Endodermal cell (in vitro differentiated cells): ENCODE measurements at places on chromosomes 12 and 14. TPM values are rescaled to one million over a fixed set of nuclear protein-coding genes. Genes with fewer than 3 reads are reported as not detected.
A peak's percentile ranks its signal among the peaks of the same experiment; 100 is the strongest.

DNA sequence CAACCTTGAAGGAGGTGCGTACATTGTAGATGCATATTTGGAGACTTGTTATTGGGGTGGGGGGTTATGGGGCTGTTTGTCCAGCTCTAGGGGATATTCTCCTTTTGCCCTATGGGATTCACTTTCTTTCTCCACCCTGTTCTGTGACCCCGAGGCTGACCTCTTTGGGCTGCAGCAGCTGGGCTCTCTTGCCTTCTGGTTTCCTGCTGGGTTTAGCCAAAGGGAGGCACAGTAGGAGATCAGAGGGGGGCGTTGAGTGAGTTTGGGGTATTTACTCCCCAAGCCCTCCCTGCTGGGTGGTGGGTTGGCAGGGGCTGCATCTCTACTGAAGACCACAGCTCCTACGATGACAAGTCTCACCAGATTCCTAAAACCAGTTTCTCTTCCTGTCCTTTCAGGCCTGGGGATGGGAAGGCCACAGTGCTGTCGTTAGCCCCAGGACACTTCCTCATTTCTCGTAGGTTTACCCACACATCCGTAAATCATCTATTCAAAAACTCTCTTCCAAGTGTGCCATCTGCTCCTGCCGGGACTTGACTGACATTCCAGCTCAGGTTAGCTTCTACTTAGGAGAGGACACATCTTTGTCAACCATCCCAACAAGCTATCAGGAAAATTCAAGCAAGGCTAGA is 127.1 kb downstream of the TMEM30B start:
- peak overlapping the region; percentile 87 for H3K27ac ChIP-seq
- DNase-seq, result peak; percentile 44
- no peaks in the 10 kb centered on the region for H3K36me3 ChIP-seq
- no peaks in the 10 kb centered on the region for H3K27me3 ChIP-seq
- H3K4me1 ChIP-seq, result peaks cover 5% of the 10 kb centered on the region

Gene MSI1
- total RNA-seq, result 92.8 to 104 TPM (median 104 TPM) in 3 replicates

- no peaks in the 10 kb centered on the region for H3K36me3 ChIP-seq
- no peak overlapping the region for H3K27ac ChIP-seq
- H3K4me1 ChIP-seq, result no peaks in the 10 kb centered on the region
Observed at GRCh38 chr12:40614923-40615322, 77.3 kb upstream of the CNTN1 start.

Gene PRIMA1
- total RNA-seq, result 3.9 to 11.1 TPM (median 10.0 TPM) in 3 replicates

Gene PRH2
- 1.2 TPM in 1 of 2 replicates, not detected in the other for total RNA-seq

Gene NFATC4
- 24.8 and 25.0 TPM in 2 replicates for total RNA-seq

DNA sequence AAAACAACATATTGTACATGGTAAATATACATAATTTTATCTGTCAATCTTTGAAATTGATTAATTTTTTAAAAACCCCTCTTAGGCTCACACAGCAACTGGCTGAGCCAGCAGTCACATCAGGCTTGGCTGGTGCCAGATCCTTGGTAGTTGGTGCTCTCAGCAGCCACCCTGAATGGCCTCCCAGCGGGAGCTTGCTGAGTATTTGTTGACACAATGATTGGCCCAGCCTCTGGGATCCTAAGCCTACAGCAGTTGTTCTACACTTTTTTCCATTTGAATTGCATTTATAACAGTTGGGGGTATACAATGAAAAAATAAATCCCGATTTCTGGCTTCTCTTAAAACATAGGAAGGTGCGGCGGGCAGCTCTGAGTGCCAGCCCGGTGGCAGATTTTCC is 11.1 kb downstream of the PRKAB1 start:
- DNase-seq, result peak; percentile 85
- peaks cover 92% of the 10 kb centered on the region for H3K36me3 ChIP-seq
- H3K27me3 ChIP-seq, result no peaks in the 10 kb centered on the region
- H3K4me1 ChIP-seq, result no peaks in the 10 kb centered on the region
- no peak overlapping the region for H3K27ac ChIP-seq

Gene WNT1
- total RNA-seq, result not detected in 3 replicates

DNA sequence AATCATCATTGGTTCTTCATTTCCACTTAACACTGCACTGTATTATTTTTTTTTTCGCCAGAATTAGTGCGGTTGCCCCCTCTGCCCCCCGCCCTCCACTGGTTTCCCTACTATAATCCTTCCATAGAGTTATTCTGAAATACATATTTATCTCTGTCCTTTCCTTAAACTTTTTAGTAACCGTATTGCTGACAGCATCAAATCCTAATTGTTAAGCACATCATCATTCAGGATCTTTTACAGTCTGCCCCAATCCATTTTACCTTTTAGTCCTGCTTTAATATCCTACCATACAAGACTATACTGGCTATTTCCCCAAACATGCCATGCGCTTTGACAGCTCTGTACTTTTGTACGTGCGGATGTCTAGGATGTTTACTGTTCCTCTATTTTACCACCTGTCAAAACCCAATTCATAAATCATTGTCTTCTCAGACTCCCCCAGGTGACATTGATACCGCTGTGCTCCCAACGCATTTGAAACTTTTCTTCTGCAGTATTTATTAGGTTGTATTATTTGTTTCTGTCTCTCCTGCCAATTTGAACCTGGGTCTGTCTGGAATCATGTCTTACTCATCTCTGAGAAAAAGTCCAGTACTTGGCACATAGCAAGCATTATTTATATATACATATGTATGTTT is 1.0 kb downstream of the FGFR1OP2 start:
- peak overlapping the region; percentile 98 for H3K4me3 ChIP-seq
- H3K4me1 ChIP-seq, result peaks cover 3% of the 10 kb centered on the region
- peak overlapping the region; percentile 96 for H3K27ac ChIP-seq
- no peak for DNase-seq
- H3K36me3 ChIP-seq, result no peaks in the 10 kb centered on the region
